ENCODE measurements at places on chromosomes 3 and 15. TPM values are rescaled to one million over a fixed set of nuclear protein-coding genes. Genes with fewer than 3 reads are reported as not detected.

DNA sequence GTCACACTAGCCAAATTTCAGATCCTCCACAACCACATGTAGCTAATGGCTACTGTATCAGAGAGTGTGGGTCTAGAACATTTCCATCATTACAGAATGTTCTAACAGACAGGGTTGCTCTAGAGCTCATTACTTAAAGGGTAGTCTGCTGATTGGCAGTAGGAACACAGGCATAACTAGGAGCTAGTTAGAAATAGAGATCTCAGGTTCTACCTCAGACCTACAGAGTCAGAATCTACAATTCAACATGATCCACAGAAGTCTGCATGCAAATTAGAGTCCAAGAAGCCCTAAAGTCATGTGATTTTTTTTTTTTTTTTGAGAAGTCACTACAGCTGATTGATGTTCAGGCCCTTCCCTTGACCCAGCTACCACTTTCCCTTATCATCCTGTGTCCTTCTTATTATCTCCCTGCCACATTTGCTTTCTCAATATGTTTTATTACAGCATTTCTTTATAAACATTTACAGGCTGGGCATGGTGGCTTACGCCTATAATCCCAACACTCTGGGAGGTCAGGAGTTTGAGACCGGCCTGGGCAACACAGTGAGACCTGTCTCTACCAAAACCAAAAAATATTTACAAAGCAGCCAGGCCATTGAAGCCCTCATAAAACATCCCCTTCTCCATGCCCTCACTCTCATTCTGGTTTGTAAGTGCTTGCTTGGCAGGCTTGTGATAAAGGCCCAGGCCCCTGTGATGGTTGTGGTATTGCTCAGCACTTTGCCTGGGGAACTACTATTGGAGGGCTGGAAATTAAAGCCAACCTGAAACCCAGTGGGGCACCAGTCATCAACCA lies 3.8 kb upstream of the ABHD5 start:
- H3K4me1 ChIP-seq, result peaks cover 7% of the 10 kb centered on the region
- DNase-seq, result no peak
- no peak overlapping the region for H3K27ac ChIP-seq
- no peaks in the 10 kb centered on the region for H3K27me3 ChIP-seq
- no peak overlapping the region for H3K4me3 ChIP-seq

DNA sequence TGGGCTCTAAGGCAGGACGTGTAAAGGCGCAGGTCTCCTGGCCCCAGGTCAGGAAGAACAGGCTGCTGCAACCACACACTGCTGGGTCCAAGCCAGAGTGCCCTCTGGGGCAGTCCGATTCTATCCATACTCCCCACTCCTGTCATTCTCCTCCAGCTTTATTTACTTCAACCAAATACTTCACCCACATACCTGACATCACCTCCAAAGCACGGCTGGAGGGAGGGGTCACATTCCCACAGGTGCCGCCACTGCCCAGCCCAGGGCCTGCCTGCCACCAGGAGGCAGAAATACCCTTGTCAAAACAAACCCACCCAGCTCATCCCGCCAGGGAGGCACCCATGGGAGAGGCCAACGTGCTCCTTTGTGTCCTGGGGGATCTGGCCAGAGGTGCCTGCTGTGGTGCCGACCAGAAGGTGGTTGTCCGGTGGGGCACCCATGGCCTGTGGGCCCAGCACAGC lies 100.4 kb downstream of the DAPK2 start:
- no peaks in the 10 kb centered on the region for H3K36me3 ChIP-seq
- peaks cover 6% of the 10 kb centered on the region for H3K4me1 ChIP-seq
- no peak for DNase-seq
- no peaks in the 10 kb centered on the region for H3K27me3 ChIP-seq

DNA sequence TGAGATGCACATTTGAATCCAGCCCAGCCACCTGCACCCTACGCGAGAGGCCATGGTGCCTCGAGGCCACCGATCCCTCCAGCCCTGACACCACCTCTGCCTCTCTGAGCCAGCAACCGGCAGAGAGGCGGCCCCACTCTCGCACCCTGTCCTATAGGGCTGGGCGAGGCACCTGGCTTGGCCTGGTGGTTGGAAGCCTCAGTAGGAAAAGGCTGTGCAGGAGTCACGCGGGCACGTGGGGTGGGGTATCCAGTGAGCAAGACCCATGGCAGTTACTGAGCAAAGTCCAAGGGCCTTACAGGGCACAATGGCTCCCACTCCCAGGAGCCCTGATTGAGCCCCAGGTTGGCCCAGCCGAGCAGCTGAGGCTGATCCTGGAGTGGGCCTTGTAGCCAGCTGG lies 12.4 kb upstream of the DUSP7 start:
- H3K4me3 ChIP-seq, result no peak overlapping the region
- DNase-seq, result no peak
- H3K4me1 ChIP-seq, result no peaks in the 10 kb centered on the region

- H3K4me3 ChIP-seq, result no peak overlapping the region
- H3K36me3 ChIP-seq, result no peaks in the 10 kb centered on the region
- no peaks in the 10 kb centered on the region for H3K27me3 ChIP-seq
- peak overlapping the region; percentile 15 for H3K27ac ChIP-seq
- no peak for DNase-seq
These were observed 157.9 kb downstream of the RAP2B start for GRCh38 chr3:153319705-153320554.

FAM43A gene
- 3.7 TPM for total RNA-seq

CLDN18 gene
- 0.28 TPM for total RNA-seq

ST8SIA2 gene
- total RNA-seq, result 2.1 TPM

RSL24D1 gene
- 144 TPM for total RNA-seq

MAP1A gene
- 12.7 TPM for total RNA-seq
